Activated T-cell treated with anti-CD3 and anti-CD28 coated beads for 4 hours (primary cell): ENCODE measurements at places on chromosomes 3 and 15.

GRCh38 chr15:95019907-95020306 lies 788.5 kb downstream of the MCTP2 start:
- DNase-seq, result no peak

GRCh38 chr3:21620511-21621155 lies 130.4 kb downstream of the ZNF385D start:
- DNase-seq, result no peak

- DNase-seq, result no peak
Observed at GRCh38 chr3:48564022-48564421, 441 bp upstream of the UCN2 start.

DNA sequence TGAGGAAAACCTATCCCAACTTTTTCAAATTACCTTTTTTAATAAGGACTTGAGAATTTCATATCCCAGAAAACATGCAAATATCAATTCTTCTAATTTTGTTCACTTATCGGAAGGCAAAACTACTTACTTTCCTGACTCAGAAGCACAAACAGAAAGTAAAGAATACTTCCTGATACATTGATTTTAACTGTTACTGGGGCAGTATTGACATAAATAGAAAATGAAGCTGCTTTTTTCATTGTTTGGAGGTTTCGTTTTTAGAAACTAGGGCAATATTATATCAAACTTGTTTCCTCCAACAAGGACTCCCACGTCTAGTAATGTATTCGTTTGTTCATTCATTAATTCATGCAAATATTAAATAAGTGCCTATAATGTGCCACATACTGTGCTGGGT lies 19.1 kb downstream of the PAQR9 start:
- DNase-seq, result no peak

- DNase-seq, result no peak
Observed at GRCh38 chr3:188700501-188700900, 471.3 kb upstream of the TPRG1 start.

- DNase-seq, result no peak
Observed at GRCh38 chr3:186255703-186256331, 106.2 kb downstream of the DGKG start.
